Stimulated activated CD4-positive, alpha-beta T cell treated with anti-CD3 and anti-CD28 coated beads, Interleukin-1b, Interleukin-23, amount 100 ng/mL, for 4 hours (primary cell): ENCODE measurements at places on chromosomes 12 and 14.

DNA sequence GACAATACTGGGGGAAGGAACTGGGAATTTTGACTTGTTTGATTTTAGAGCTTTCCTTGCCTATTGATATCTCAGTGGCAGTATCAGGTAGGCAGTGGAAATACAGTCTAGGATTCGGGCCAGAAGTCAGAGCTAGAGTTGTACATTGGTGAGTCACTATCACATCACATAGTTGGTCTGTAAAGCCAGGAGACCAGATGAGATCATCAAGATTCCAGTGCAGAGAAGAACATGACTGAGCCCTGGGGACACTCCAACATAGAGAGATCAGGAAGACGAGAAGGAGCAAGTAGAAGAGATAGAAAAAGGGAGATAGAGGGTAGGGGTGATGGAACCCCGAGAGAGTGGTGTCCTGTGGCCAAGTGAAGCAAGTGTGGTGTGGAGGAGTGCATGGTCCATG is 46.6 kb upstream of the NR1H4 start:
- DNase-seq = no peak

GRCh38 chr12:124557518-124558223 is 9.7 kb downstream of the NCOR2 start:
- DNase-seq = no peak

- no peak for DNase-seq
Measured at GRCh38 chr12:52216100-52216499, 16.9 kb upstream of the KRT7 start.

- no peak for DNase-seq
Measured at GRCh38 chr12:81573228-81573627, 185.9 kb downstream of the PPFIA2 start.

DNA sequence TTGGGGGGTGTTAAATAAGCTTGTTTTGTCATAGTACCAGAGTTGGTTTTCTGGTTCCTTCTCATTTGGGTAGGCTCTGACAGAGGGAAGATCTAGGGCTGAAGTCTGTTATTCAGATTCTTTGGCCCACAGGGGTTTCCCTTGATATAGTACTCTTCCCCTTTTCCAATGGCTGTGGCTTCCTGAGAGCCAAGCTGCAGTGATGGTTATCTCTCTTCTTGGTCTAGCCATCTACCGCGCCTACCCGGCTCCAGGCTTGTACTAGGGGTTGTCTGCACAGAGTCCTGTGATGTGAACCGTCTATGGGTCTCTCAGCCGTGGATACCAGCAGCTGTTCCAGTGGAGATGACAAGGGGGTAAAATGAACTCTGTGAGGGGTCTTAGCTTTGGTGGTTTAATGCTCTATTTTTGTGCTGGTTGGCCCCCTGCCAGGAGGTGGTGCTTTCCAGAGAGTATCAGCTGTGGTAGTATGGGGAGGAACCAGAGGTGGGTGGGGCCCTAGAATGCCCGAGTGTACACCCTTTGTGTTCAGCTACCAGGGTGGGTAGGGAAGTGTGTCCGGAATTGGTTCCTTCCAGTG is 209.7 kb downstream of the GPHN start:
- no peak for DNase-seq

DNA sequence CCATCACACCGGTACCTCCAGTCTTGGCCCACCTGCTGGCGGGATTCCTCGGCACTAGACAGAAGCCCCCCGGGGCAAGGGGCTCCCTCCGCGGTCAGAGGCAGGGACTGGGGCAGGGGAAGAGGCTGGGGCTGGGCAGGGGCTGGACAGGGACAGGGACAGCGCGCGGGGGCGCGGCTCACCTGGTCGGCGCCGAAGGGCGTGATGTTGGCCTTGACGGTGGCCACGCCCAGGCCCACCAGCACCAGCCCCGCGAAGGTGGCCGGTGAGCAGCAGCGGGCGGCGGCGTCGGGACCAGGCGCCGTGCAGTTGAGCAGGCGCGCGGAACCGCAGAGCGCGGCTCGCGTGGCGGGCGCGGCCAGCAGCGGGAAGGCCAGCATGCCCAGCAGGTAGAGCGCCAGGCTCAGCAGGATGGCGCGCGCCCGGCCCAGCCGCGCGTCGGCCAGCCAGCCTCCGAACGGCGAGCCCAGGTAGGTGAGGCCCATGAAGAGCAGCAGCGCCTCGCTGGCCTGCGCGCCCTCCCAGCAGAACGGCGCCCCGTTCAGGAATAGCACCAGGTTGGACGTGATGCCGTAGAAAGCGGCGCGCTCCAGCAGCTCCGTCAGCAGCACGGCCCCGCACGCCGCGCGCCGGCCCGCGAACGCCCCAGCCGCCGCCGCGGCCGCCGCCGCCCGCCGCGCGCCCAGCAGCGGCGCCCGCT is 392 bp downstream of the SLC15A4 start:
- DNase-seq = no peak

- DNase-seq = no peak
Measured at GRCh38 chr12:124323771-124324530, 29.1 kb downstream of the RFLNA start.

DNA sequence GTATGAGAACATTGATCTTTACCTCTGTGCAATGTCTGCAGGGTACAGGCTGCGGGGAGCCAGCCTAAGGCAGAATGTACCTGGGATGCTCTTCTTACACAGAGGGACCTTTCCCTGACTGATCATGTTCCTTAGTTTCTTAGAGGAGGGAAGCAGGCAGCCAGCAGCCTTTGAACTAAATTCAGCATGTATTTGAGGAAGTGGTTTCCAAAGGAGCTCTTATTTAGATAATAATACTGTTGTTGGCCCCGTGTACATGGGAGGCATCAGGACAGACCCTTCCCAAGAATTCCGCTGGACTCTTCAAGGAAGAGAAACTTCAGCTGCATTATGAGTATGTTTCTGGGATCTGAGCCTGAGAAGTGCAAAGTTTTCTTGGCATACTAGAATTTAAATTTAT is 98.8 kb downstream of the CCDC92 start:
- DNase-seq = no peak

DNA sequence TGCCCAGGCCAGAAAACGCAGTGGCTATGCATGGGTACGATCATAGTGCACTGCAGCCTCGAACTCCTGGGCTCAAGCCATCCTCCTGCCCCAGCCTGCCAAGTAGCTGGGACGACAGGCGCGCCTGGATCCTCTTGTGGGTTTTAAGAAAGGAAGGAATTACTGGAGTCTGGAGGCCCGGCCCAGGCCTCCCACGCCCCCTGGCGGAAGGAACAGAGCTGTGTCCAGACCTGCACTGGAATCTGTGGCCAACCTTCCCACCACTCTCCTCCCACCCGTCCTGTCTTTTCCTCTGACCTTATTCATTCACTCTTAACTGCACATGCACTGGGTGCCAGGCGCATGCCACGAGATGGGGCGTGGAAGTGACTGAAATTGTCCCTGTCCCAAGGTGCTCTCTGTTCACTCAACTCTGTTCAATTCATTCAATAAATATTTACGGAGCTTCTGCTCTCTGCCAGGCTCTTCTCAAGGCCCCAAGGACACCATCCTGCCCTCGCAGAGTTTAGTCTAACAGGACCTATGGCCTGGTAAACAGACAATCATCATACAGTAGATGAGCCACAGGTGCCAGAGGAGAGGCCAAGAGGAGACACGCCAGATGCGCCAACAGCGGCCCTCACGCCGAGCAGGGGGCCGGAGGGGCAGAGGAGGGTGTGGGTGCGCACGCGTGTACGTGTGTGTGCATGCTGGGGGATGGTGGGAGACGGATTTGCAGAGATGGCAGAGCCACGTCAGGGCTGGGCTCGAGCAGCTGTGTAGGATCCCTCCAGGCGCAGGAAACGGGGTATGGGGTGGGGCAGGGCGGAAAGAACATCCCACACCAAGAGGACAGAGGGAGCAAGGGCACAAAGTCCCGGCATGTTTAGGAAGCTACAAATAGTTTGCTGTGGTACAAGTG is 13.7 kb upstream of the TMEM106C start:
- DNase-seq = peak; percentile 47

GRCh38 chr12:62805517-62805916 is 129.4 kb downstream of the PPM1H start:
- no peak for DNase-seq

GRCh38 chr12:46711756-46712155 is 114.0 kb downstream of the SLC38A4 start:
- no peak for DNase-seq

DNA sequence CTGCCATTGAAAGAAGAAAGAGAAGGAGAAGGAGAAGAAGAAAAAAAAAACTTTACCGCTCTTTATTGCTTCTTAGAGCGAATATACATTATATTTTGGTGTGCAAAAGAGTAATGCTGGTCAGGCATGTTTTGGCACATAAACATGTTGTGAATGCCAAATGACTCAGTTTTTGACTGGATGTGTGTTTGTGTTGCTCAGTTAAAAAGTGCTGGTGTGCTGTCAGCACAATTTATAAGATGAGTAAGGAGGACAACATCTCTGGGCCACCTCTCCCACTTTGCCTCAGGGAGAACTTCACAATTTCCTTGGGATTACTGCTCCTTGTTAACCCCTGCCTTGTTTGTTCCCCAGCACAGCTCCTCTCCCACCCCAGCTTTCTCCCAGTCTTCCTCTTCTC is 584.8 kb downstream of the ETNK1 start:
- DNase-seq = no peak

DNA sequence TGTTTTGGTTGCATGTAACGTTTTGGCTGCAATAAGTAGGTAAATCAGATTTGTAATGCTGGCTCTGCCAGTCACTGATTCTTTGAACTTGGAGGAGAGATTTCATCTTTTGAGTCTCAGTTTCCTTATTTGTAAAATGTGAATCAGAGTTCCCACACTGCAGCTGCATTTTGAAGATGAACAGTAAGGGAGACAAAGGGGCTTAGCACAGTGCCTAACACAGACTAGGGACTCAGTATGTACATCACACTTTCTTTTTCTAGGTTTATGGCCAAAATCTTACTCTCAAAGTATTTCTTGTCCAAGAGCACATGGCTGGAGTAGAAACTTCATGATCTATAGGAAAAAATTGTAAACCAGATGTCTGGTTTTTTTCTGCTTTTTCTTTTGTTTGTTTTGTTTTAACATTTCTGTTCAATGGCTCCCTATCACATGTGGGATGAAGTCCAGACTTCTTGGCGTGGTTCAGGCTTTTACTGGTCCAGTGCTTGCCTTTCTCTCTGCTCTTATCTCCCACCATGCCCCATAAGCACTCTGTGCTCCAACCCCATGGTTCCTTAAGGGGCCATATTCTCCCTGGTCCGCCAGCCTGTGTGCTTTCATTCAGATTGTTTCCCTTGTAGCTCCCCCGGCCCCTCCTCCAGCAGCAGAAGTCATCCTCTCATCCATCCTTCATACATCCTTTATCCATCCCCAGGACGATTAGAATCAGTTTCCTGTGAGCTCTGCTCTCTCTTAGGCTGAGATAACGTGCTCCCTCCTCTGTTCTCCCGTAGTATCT is 58.0 kb downstream of the SYNE2 start:
- no peak for DNase-seq

DNA sequence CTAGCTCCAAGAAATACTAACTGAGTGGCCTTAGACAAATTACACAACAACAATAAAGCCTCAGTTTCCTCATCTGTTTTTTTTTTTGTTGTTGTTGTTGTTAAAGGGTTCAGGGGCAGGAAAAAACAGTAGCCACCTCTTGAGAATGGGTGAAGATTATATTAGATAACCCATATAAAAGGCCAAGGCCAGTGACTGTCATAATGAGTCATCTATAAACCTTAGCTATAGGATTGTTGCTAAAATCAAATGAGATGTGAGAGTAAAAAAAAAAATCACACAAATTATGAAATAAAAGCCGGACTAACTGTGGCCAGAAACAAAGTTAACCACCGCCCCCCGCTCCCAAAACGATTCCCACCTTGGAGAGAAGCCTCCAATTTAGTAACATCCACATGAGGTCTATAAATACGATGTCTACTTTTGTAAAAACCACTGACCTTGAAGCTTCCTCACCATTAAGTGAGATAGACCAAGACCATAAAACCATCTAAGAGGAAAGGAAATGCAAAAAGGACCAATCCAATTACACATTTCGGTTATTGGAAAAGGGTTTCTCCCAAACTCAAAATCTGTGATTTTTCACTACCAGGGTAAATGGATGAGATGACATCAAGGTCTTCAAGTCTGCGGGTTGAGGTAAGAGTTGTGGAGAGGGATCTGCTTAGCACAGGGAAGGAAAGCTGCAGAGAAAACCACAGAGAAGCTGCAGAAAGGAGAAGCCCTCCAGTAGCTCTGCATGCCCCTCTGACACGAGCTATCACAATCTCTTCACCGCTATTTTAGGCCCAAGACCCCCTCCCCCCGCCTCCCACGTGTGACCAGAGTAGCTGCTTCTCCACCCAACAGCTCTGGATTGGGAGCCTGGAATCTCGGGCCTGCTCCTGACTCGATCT is 1.0 kb downstream of the NAA25 start:
- no peak for DNase-seq

GRCh38 chr14:59214702-59215302 is 26.3 kb downstream of the DAAM1 start:
- no peak for DNase-seq

DNA sequence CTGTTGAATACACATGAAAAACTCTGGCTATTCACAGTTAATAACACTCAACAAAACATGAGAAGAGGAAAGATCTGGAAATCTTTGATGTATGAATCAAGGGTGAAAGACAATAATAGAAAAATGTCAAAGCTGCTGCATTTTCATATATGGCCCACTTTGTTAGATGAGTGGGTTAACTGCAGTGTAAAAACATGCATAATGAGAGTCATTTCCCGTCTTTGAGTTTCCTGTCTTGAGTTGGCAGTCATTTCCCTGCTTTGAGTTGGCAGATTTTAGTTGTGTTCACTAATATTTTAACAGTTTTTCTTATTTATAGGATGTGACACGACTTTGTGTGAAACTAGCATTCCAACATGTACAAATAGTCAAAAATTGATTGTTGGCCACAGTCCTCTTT is 87.9 kb upstream of the PTPRQ start:
- DNase-seq = no peak

GRCh38 chr12:16218234-16218633 is 59.3 kb downstream of the SLC15A5 start:
- DNase-seq = no peak

- DNase-seq = no peak
Measured at GRCh38 chr12:23253191-23253590, 628.2 kb downstream of the ETNK1 start.

GRCh38 chr12:129530984-129531383 is 372.8 kb downstream of the TMEM132D start:
- DNase-seq = no peak

- no peak for DNase-seq
Measured at GRCh38 chr14:30069536-30069935, 141.9 kb upstream of the PRKD1 start.

DNA sequence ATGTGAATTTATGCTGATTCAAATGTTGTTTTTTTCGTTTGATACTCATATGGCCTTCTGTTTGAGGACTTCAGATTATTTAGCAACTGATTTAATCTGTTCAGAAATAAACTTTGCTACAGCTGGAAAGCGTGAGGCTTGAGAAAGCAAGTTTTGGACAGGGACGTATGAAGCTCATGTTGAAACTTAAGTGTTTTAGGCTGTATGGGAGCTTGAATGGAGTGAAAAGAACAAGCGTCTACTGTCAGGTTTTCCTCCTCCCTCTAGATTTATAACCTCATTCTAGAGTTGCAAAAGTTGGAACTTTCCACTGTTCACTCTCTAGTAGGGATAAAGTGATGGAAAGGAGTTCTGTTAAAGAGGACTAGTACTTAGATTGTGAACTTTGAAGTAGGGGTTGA is 1.0 kb downstream of the PRPF39 start:
- no peak for DNase-seq
